ENCODE measurements at places on chromosomes 11 and 22. TPM values are rescaled to one million over a fixed set of nuclear protein-coding genes. Genes with fewer than 3 reads are reported as not detected.

GRCh38 chr11:131913267-131913666, 542.9 kb downstream of the NTM start:
- no peak for DNase-seq

- DNase-seq = no peak
Measured at GRCh38 chr22:45740236-45740635, 68.6 kb downstream of the ATXN10 start.

DNA sequence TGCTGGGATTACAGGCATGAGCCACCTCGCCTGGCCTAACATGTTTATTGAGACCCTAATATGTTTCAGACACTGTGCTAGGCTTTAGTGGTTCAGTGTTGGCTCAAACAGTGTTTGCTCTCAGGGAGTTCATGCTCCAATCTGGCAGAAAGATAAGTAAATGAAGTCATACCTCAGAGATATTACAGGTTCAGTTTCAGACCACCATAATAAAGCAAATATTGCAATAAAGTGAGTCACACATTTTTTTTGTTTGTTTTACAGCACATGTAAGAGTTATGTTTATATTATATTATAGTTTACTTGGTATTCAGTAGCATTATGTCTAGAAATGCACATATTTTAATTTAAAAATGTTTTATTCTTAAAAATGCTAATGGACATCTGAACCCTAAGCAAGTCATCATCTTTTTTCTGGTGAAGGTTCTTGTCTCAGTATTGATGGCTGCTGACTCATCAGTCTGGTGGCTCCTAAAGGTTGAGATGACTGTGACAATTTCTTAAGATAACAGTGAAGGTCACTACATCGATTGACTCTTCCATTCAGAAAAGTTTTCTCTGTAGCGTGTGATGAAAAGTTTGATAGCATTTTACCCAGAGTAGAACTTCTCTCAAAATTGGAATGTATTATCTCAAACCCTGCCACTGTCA, 243.0 kb upstream of the ANO5 start:
- no peak for DNase-seq

GRCh38 chr11:59960502-59961381, 3.1 kb upstream of the OOSP4A start:
- no peak for DNase-seq

DNA sequence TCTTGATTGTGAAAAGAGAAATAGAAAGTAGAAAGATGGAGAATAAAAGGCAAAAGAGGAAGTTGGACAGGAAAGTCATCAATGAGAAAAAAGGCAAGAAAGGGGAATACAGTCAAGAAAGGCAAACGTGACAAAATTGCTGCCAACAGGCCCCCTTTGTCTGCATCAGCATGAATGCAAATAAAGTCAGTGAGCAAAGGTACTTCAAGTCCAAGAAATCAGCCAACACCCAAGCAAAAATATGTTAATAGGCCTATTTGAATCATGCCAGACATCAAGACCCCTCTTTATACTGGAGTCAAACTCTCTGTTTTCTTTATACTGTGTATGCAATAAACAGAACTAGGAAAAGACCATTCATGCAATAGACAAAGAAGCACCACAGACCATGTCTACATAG, 34.3 kb downstream of the GUCY1A2 start:
- DNase-seq = no peak

TNRC6B gene
- total RNA-seq = 122 TPM

- DNase-seq = no peak
Measured at GRCh38 chr11:61961570-61962212, 5.7 kb downstream of the FTH1 start.

- no peak for DNase-seq
Measured at GRCh38 chr11:91081440-91082043, 858.7 kb upstream of the CHORDC1 start.

DNA sequence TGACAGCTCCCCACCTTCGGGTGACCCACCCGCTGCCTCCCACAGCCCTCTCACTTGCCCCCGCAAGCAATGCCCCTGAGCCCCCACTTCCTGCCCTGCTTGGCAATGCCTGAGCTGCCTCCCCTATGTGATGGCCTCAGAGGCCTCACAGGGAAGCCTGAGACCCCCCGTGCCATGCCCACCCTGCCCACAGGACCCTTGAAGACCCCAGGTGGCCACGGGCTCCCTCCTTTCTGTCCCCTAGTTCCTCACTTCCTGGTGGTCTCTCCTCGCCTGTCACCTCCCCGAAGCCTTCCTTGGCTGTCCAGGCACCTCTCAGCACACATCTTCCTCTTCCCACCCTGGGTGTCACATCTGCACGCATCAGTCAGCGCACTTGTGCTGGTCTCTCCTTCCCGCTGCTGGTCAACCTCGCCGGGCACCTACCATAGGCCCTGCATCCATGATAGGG, 90.5 kb downstream of the BRD1 start:
- no peak for DNase-seq

- DNase-seq = no peak
Measured at GRCh38 chr22:48299801-48300200, 1527.9 kb downstream of the BRD1 start.

- DNase-seq = no peak
Measured at GRCh38 chr11:66891851-66892660, 35.2 kb downstream of the LRFN4 start.

DNA sequence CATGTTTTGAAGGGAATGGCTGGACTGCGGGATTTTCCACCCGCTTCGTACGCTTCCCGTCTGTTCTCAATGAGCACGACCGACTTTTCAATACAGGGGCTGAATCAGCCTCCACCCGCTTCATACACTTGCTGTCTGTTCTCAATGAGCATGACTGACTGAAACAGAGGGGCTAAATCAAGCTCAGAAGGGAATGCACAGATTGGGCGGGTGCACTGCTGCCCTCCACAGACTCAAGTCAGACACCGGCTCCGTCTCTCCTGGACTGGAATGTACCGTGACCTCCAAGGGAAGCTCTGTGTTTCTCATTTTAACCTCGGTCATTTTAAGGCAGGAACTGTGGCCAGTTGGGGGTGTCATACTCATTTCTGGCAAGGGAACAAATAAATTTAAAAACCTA, 48.5 kb downstream of the BRD1 start:
- no peak for DNase-seq

- DNase-seq = no peak
Measured at GRCh38 chr11:119489087-119489486, 66.1 kb upstream of the THY1 start.

DNA sequence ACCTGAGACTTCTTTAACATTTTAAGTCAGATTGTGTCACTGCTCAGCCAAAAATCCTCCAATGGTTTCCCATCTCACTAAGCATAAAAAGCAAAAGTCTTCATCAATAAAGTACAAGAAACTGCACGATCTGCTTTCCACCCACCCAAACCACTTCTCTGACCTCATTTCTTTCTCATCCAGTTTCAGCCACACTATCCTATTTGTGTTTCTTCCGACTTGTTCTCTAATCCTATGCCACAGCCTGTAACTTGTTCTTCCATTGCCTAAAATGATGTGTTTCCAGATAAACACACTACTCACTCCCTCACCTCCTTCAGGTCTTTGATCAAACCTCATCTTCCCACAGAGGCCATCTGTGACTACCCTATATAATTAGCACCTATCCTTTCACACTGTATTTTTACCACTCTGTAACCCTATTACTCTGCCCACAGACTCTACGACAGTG, 28.4 kb downstream of the ARHGAP32 start:
- DNase-seq = no peak

DNA sequence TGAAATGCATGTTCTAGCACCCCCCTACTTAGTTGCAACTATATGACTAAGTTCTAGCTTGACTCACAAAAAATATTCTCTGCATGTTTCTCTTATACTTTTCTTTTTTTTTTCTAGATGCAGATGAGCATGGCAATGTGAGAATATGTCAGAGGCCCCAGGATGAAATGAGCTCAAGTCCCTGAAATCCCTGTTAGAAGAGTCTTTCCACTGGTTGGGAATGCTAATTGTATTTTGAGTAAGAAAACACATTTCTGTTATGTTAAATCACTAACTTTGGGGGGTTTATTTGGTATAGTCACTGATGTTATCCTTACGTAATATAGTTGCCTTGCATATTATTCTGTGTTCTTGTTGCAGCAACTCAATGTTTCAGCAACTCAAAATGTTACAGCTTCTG, 306.1 kb upstream of the CCDC179 start:
- no peak for DNase-seq

- DNase-seq = no peak
Measured at GRCh38 chr11:134032501-134033091, 36.3 kb upstream of the JAM3 start.

DNA sequence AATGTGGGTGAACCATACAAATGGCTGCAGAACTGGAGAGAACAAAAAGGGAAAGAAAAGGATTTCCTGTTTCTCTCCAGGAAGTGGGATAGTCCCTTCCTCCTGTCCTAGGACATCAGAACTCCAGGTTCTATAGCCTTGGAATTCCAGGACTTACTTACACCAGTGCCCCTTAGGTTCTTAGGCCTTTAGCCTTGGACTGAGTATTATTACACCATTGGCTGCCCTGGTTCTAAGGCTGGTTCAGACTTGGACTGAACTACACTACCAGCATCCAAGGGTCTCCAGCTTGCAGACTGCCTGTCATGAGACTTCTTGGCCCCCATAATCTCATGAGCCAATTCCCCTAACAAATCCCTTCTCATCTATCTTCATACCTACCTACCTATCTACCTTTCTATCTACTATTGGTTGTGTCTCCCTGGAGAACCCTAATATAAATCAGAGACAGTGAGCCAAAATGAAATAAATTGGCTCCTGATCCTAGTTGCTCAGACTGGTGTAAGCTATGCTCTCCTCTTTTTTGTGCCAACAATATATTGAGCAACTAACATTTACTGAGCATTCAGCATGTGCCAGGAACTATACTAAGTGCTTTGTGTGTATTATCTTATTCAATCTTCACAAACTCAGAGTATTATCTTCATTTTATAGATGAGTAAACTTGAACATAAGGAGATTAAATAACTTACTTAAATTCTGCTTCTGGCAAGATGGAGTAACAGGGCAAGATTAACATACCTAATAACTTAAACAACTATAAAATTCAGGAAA, 303.7 kb downstream of the TTC28 start:
- no peak for DNase-seq

LGALS12 gene
- total RNA-seq = not detected

- no peak for DNase-seq
Measured at GRCh38 chr11:15969281-15969680, 387.1 kb downstream of the SOX6 start.

- no peak for DNase-seq
Measured at GRCh38 chr22:50274311-50274710, 4.1 kb upstream of the MAPK11 start.
